ENCODE measurements at places on chromosomes 7 and 10.

GRCh38 chr7:16915405-16915804, 33.6 kb upstream of the AGR3 start:
- DNase-seq = no peak

DNA sequence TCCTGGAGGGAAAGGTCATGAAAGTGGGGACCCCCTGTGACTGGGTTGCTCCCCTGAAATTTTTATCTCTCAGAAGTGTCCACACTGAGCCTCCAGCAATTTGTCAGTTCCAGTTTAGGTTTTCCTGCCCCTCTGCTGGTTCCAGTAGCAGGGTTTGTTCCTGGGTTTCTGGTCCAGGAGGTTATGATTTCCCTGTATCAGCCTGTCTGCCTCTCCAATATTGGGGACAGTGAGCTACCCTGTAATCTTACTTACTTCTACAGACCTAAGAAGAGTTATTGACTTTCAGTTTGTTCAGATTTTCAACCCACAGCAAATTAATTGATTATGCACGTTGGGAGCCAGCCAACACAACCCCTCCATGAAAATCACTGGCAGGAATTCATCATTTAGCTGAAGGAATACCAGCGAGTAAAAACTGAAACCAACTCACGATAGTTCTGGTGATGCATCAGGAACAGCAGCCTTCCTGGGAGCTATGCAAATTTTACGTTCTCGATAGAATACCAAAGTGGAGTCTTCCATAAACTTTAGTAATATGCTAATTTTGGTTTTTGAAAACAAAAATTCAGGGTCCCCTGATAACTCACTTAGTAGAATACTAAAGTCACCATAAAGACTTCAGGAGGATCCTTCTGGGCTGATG, 31.3 kb upstream of the IL15RA start:
- no peak for DNase-seq

DNA sequence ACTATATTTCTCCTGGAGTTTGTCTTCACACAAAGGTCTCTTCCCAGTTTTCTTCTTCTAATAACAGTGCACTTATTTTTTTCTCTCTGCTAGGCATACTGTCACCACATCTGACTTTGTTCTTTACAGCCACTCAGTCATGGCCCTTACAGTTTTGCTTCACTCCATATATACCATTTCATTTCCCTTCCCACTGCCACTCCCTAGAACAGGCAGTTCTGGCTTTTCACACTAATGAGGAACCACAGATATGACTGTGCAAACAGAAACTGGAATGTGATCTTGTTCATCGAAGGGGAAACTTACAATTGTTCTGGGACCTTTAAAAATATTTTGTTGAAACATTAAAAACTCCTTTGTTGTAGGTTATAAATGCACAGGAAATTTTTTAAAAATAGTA, 67.3 kb downstream of the EPDR1 start:
- no peak for DNase-seq

GRCh38 chr7:140019172-140019571, 43.6 kb downstream of the PARP12 start:
- DNase-seq = no peak

DNA sequence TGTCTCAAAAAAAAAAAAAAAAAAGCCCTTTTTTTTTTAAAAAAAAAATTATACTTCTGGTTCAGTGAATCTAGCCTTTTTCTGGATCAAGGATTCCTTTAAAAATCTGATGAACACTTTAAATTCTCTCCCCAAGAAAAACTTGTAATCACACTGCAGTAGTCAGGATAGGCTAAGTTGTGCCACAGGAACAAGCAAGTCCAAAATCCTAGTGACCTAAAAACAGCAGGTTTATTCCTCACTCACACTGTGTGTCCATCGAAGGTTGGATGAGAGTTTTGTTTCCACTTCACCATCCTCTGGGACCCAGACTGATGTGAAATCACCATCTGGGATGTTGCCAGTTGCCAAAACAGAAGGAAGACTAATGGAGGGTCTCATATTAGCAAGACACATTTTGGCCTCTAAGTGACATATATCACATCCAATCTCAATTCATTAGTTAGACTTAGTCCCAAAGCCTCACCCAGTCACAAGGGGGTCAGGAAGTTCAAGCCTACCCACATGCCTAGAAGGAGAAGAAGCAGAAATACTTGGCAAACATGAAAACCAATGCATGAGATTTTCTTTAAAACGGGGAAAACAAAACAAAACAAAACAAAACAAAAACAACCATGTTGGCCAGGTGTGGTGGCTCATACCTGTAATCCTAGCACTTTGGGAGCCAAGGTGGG, 32.7 kb downstream of the CYP17A1 start:
- DNase-seq = no peak

DNA sequence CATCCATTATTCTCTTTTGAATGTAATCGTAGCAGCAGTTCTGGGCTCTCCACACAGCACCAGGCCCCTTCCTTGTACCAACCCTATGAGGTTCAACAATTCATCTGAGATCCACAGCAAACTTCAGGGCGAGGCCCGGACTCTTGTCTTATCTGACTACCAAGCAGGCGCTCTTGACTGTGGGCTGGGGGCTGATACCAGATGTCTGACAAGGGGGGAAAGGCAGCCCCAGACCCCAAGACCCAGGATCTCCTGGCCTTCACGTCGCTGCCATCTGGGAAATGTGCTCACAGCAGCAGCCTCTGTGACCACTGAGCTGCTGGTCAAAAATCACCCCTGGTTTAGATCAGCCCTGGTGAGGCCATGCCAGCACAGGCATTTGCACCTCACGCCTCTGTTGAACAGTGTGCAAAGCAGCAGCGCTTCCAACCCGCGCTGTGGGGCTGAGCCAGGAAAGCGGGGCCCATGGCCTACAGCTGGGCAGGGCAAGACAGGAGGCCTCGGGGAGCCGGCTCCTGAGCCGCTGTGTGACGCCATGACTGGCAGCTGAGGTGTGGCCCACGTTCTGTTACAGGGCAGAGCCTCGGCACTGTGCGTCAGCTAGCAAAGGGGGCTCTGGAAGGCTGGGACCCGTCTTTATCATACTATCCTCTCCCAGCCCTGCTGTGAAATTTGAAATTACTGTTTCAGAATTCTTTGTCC, 143.9 kb downstream of the PAXIP1 start:
- no peak for DNase-seq

DNA sequence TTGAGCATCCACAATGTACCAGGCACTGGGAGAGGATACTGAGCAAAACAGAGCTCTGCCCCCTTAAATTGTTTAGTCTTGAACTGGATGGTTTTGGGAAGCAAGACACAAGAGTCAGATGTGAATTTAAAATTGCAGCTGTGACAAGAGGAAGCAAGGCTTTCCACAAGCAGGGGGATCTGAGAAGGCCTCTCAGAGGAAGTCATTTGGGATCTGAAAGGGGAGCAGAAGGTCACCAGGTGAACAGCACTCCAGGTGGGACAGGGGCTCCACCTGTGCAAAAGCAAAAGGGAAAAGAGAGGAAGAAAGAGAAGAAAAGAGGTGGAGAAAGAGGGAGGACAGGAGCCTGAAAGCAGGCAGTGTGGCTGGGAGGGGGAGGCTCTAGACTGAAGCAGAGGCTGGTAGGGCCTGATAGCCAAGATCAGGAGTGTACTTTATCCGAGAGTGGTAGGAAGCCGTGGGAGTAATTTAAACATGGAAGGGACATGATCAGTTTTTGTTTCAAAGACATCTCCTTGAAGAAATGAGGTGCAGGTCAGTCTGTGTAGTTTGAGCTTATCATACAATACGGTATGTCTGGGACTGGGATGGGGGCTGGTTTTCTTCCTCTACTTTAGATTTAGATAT, 76.1 kb upstream of the DUSP5 start:
- no peak for DNase-seq

GRCh38 chr7:1729773-1730172, 59.7 kb downstream of the ELFN1 start:
- no peak for DNase-seq

GRCh38 chr10:33623669-33624068, 289.2 kb upstream of the NRP1 start:
- no peak for DNase-seq

DNA sequence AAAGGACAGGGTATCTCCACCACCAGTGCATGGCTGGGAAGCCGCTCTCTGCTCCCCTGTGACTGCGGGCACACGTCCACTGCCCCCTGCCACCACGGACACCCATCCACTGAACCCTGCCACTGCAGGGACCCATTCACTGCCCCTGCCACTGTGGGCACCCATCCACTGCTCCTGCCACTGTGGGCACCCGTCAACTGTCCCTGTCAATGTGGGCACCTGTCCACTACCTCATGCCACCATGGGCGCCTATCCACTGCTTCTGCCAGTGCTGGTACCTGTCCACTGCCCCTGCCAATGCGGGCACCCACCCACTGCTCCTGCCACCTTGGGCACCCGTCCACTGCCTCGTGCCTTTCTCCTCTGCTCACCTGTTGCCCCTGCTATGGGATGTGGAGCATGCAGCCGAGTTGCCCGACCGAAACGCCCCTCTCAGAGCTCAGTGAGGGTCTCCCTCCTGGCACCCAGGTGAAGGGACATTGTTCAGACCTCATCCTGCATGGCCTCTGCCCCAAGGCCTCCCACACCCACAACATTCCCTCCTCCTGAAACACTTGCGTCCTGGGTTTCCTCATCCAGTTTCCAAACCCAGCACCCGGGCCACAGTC, 207.4 kb downstream of the ADARB2 start:
- no peak for DNase-seq

DNA sequence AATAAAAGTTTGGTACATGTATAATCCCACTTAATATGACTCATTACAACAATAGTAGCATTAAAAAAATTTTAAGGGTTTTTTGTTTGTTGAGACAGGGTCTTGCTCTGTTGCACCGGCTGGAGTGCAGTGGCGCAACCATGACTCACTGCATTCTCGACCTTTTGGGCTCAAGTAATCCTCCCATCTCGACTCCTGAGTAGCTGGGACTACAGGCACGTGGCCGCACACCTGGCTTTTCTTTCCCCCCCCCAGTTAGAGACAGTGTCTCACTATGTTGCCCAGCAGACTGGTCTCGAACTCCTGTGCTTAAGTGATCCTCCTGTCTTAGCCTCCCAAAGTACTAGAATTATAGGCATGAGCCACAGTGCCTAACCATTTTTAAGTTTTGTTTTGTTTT, 40.7 kb downstream of the KMT2C start:
- no peak for DNase-seq

GRCh38 chr10:30529373-30529998, 95.5 kb downstream of the MAP3K8 start:
- DNase-seq = peak; percentile 61

DNA sequence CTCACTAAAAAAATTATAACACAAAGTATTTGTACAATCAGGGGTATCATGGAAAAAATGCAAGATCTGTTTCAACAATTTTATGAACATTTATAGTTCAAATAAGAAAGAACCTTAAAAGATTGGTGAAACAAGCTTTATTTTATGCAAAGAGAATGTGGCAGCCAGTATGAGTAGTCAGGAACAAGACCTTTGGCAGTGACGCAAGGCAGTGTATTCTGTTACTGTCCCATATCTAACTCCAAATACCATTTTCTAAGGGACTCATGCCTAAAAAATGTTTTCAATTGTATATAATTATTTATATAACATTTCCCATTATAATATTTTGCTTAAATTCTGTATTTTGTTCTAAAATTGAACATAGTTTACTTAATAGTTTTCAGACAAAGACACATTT, 19.1 kb upstream of the FAM53B start:
- no peak for DNase-seq

DNA sequence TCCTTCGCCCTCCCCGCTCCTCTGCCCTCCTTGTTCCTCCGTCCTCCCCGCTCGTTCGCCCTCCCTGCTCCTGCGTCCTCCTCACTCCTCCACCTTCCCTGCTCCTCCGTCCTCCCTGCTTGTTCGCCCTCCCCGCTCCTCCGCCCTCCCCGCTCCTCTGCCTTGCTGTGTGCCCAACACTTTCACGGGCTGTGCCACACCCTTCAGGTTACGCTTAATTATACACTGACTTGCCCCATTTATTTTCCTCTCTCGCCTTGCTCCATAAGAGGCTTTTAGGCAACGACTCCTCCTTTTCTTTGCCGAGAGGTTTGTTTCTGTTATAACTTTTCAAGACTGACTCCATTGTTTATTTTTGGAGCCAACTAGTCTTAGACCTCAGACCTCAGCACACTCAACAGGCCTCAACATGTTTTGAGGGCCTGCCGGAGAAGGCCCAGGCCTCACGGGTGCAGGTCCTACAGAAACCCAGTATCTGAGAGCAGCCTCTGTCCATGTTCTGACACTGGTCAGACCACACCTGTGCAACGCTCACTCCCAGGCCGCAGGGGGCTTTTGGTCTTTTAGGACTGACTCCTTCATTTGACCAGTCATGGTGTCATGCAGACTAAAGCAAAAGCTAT, 18.2 kb upstream of the PRKAG2 start:
- DNase-seq = no peak

- no peak for DNase-seq
Observed at GRCh38 chr7:155800741-155801267, 11.5 kb downstream of the SHH start.

GRCh38 chr7:70239918-70240317, 641.6 kb downstream of the AUTS2 start:
- no peak for DNase-seq

DNA sequence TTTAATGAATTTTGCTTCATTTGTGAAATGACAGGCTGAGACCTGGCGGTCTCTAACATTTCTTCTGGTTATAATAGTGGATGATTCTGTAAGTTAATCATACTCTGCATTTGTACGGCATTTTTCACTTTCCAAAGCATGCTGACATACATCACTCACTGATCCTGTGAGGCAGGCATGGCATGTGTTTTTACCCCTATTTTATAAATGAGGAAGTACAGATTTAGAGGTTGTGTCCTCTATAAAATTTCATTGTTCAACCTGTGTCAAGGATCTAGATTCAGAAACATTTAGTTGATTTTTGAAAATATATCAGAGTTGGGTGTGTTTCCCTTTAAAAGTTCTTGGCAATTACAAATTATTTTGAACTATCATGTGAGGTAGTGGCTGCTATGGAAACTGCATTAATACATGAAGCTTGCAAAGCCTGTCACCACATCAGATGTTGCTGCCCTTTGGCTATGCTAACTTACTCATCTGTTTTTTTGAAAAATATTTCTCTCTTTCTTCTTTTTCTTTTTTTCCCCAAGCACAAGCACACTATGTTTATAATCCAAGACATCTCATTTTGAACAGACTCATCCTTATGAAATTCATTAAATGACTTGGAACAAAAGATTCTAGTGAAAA, 172.7 kb downstream of the GNAI1 start:
- no peak for DNase-seq

GRCh38 chr7:102270178-102270887, 16.3 kb upstream of the SH2B2 start:
- DNase-seq = no peak

DNA sequence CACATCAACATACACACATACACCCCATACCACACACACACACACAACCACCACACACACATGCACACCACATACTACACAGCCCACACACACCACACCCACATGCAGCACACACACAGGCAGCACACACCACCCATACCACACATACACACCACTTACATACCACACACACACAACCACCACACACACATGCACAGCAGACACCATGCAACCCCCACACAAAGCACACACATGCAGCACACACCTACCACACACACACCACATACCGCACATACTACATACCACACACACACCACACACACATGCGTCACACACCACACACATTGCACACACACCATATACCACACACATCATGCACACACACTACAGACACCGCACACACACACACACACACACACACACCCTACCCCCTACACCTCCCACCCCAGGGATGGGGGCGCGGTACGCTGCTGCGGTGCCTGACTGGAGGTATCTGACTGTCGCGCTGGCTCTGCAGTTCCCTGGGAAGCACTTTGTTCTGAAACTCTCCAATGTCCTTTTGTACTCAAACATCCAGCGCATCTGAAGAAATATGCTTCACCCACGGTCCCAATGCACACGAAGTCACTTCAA, 5.4 kb upstream of the TRPV6 start:
- no peak for DNase-seq

- DNase-seq = no peak
Observed at GRCh38 chr10:98563811-98564210, 117.1 kb upstream of the HPS1 start.

All from stimulated activated CD8-positive, alpha-beta memory T cell treated with anti-CD3 and anti-CD28 coated beads, Interleukin-4, amount 100 ng/mL, for 24 hours (primary cell).